ENCODE measurements at places on chromosomes 2 and 18.

DNA sequence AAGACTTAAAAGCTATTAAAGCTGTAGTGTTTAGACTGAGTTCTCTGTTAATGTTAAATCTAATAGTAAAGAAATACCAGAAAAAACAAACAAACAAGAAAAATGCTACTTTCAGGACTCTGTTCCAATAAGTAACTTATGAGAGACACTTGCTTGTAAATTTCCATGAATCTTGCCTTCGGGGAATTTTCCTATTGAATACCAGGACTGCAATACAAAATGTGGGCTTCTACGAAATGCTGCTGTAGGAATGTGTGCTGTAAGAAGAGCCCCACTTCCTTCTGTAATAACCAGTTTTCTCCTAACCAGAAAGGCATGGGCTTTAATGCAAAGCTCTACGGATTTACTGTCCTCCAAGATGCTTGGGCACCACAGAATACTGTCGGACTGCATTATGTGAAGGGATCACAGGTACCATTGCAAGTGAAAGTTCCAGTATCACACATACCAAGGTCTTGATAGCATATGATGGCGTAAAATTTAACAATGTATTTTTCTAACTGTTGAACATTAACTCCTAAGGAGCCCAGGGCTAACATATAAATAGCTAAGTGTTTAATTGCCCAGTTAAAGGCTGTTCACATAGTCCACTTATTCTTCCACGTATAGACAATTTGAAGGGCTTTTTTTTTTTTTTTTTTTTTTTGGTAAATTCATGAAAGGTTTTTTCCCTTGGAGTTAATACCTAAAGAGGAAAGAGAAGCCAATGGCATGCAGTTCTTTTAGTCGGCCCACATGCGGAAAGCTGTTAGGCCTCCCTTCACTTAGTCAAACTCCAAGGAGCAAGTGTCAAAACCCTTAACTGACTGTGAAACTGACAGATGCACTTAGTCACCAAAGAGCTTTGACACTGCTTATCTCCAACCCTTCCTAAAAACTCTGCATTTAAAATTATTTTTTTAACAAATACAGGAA lies 564.0 kb upstream of the POU3F3 start:
- H3K36me3 ChIP-seq: no peaks in the 10 kb centered on the region
- no peak overlapping the region for H3K4me3 ChIP-seq
- H3K4me1 ChIP-seq: no peaks in the 10 kb centered on the region
- H3K27me3 ChIP-seq: no peaks in the 10 kb centered on the region
- H3K27ac ChIP-seq: no peak overlapping the region

DNA sequence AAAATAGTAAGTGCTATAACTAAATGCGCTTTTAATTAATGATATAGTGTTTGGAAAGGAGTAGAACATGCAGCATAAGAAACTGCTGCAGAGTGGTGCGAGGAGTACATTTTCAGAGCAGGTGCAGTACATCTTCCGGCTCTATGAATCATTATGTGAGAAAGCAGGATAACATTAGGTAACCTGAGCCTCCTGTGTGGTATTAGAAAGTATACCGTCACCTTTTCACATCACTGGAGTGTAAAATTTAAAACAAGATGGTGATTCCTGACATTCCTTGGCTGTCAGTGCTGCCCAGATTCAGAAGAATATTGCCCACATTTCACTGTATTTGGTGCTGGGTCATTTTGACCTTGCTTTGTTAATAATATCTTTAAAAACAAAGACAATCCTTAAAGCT lies 7.8 kb upstream of the DYNC2LI1 start:
- no peak overlapping the region for H3K27ac ChIP-seq
- no peaks in the 10 kb centered on the region for H3K4me1 ChIP-seq
- no peaks in the 10 kb centered on the region for H3K36me3 ChIP-seq
- no peaks in the 10 kb centered on the region for H3K27me3 ChIP-seq

- no peaks in the 10 kb centered on the region for H3K36me3 ChIP-seq
- H3K27ac ChIP-seq: no peak overlapping the region
- H3K27me3 ChIP-seq: no peaks in the 10 kb centered on the region
- no peak overlapping the region for H3K4me3 ChIP-seq
- no peaks in the 10 kb centered on the region for H3K4me1 ChIP-seq
- no peak for DNase-seq
These were observed 36.1 kb upstream of the ANKRD62 start for GRCh38 chr18:12057419-12058039.

DNA sequence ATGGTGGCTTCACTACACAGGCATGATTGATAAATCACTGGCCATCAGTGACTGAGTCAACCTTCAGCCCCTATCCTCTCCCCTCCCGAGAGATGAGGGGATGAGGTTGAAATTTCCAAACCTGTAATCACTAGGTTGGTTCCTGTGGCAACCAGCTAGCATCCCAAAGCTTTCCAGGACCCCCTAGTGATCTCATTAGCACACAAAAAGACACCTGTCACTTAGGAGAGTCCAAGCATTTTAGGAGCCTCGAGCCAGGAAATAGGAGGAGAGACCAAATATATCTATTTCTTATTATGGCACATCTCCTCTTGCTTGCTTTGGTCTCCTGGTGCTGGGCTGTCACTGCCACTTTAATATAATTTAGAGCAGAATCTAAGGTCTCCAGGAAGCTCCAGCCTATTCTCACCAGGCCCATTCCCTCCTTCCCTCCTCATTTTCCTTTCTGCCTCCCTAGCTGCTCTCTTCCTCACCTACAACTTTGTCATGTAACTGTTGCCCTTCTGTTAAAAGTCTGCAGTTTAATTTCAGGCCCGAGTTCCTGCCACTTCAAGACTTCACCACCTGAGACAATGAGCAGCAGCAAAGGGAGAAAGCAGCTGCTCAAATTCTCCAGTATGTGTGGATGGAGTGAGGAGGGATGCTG lies 33.2 kb upstream of the NAB1 start:
- H3K27me3 ChIP-seq: no peaks in the 10 kb centered on the region
- no peak overlapping the region for H3K4me3 ChIP-seq
- H3K36me3 ChIP-seq: no peaks in the 10 kb centered on the region
- H3K27ac ChIP-seq: no peak overlapping the region
- peaks cover 4% of the 10 kb centered on the region for H3K4me1 ChIP-seq

DNA sequence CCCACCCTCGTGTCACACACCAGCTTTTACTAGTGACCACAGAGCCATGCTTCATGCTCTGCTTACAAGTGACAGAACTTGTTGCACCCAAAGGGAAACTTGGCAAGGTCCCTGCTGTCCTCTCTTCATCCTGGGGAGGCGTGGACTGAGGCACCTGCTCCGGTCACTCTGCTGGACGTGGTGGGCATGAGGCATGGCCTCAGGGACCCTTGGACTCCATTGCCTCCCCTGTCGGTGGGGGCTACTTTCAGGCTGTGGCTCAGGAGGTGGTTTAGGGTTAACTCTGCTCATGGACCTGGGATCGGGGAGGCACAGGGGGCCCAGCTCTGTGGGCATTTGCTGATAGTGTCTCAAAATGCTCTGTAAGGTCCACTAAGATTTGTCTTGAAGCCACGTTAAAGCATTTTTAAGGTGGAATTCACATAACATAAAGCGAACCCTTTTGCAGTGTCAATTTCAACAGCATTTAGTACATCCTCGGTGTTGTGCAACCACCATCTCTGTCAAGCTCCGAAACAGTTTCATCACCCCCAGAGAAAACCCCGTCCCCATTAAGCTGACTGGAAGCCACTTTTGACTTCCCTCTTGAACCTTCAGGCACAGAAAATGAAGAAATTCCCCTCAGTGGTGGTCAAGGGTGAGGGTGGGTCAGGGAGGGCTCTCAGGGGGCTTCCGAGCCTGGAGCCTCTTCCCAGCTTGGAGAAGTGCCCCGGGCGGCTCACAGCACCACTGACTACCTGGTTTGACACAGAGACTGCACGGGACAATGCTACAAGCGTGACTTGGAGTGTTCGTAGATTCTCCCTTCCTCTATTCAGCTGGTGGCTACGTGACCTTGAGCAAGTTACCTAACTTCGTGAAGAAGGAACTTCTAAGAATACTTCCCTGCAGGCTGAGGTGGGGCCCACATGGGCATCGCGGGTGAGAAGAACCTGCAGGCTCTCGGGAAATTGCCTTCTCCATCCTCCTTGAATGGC lies 100.0 kb upstream of the HDAC4 start:
- H3K27me3 ChIP-seq: peaks cover 6% of the 10 kb centered on the region
- peak; percentile 27 for DNase-seq
- peaks cover 31% of the 10 kb centered on the region for H3K4me1 ChIP-seq
- H3K27ac ChIP-seq: no peak overlapping the region

- H3K4me3 ChIP-seq: no peak overlapping the region
- no peak overlapping the region for H3K27ac ChIP-seq
- DNase-seq: no peak
- no peaks in the 10 kb centered on the region for H3K27me3 ChIP-seq
- H3K4me1 ChIP-seq: no peaks in the 10 kb centered on the region
These were observed 76.7 kb upstream of the CAVIN2 start for GRCh38 chr2:191923652-191923997.

DNA sequence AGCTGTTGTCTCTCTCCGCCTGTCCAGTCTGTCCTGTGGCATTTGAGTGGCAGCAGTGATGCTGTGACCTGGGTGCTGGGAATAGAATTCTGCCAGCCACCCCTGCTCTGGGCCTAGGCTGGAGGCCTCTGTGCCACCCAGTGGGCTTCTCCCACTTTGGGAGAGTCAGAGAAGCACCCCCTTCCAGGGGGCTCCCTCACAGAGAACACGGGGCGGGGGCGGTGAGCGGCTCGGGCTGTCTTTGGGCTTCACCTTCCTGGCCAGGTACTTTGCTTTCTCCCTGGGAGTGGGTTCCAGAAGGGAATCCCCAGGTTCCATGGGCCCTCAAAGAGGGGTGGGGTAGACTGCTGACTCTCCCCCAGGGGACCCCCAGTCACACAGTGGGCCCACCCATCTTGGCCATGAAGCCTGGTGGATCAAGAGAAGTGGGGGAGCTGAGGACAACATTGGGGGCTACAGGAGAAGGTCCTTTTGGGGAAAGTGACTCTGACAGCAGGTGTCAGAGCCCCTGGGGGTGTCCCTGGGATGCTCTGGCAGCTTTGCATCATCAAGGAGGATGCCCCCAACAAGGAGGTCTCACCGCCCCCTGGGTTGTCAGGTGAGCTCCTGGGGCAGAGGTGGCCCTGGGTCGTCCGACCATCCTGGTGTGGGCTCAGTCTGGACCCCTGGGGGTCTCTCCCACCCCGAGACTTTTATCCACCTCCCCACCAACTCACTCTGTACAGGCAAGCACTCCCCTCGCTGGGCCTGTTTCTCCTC lies 18.8 kb upstream of the BOK start:
- no peaks in the 10 kb centered on the region for H3K36me3 ChIP-seq
- H3K4me3 ChIP-seq: no peak overlapping the region
- H3K4me1 ChIP-seq: peaks cover 23% of the 10 kb centered on the region
- no peak overlapping the region for H3K27ac ChIP-seq
- peaks cover 21% of the 10 kb centered on the region for H3K27me3 ChIP-seq

DNA sequence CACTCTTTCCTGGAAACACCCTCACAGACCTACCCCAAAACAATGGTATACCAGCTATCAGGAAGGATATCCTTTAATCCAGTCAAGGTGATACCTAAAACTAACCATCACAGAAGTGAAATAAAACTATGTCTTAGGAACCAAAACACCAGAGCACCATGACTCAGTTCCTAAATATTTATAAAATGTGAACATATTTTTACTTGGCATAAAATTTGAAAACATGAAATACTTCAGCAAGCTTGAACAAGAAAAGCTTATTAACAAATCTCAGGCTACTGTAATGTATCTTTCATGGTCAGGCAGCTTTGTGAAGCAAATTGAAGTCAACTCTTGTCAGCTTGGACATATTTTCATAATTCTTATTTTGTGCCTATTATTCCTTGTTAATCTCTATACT lies 440.8 kb upstream of the CDH20 start:
- no peak overlapping the region for H3K27ac ChIP-seq
- no peaks in the 10 kb centered on the region for H3K4me1 ChIP-seq
- no peak overlapping the region for H3K4me3 ChIP-seq
- H3K36me3 ChIP-seq: no peaks in the 10 kb centered on the region
- no peaks in the 10 kb centered on the region for H3K27me3 ChIP-seq
- no peak for DNase-seq

GRCh38 chr2:124610141-124610540 lies 585.1 kb downstream of the CNTNAP5 start:
- no peaks in the 10 kb centered on the region for H3K27me3 ChIP-seq
- DNase-seq: no peak
- no peaks in the 10 kb centered on the region for H3K4me1 ChIP-seq
- no peaks in the 10 kb centered on the region for H3K36me3 ChIP-seq

DNA sequence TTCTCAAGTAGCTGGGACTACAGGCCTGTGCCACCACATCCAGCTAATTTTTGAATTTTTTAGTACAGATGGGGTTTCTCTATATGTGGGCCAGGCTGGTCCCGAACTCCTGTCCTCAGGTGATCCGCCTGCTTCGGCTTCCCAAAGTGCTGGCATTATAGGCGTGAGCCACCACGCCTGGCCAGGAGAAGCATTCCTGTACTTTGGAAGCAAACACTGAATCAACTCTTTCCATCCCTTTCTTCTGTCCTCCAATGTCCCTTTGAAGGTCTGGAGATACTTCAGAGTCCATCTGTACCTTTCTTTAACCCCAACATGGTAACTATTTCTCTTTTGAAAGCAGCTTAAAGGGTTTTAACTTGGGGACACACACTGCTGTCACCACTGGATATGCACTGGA lies 23.6 kb upstream of the MAP4K4 start:
- H3K36me3 ChIP-seq: no peaks in the 10 kb centered on the region
- no peaks in the 10 kb centered on the region for H3K27me3 ChIP-seq
- DNase-seq: no peak
- H3K27ac ChIP-seq: no peak overlapping the region

DNA sequence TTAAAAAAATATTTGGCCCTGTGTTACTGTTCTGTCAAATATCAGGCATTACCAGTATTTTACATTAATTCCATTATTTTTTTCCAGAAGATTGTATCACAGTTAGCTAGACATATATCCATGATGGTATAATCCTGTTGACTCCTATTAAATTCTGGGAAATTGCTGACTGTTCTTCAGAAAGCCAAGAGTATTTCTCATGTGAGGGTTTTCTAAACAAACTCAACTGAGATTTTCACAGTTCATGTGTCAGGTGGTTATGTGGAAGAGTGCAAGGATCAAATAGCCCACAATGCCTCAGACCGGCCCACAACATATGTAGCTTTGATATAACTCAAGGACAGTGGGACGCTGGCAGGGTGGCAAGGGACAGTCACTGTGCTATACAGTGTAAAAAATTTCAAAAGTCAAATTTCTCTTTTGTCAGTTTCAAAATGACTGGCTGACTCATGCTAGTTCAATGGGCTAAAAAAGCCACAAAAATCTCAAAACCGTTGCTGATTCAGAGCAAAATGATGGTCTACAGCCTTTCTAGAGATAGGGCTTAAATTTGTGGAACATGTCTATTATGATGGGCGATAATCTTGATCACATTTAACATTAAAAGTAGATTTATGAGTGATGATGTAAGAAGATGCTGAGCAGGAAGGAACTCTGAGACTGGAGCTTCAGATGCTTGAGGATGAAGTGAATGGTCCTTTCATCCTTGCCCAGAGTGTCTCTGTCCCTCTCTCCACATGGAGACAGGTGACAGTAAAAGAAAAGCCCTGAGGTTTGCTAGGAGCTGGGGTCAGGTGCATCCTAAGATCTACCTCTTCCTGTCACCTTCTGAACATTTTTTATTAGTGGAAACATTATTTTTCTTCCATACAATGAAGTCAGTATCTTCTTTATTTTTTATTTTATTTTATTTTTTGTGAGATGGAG lies 175.8 kb upstream of the PIEZO2 start:
- H3K4me3 ChIP-seq: no peak overlapping the region
- H3K4me1 ChIP-seq: peaks cover 4% of the 10 kb centered on the region
- H3K36me3 ChIP-seq: no peaks in the 10 kb centered on the region
- no peak overlapping the region for H3K27ac ChIP-seq
- no peaks in the 10 kb centered on the region for H3K27me3 ChIP-seq

- peaks cover 10% of the 10 kb centered on the region for H3K4me1 ChIP-seq
- H3K4me3 ChIP-seq: no peak overlapping the region
- no peaks in the 10 kb centered on the region for H3K27me3 ChIP-seq
- no peak overlapping the region for H3K27ac ChIP-seq
- peaks cover 22% of the 10 kb centered on the region for H3K36me3 ChIP-seq
These were observed 47.6 kb downstream of the SLC66A2 start for GRCh38 chr18:79903787-79904356.
